ENCODE measurements at places on chromosomes 7 and 10.

- DNase-seq = no peak
These were observed 42.6 kb downstream of the SHH start for GRCh38 chr7:155769701-155770100.

GRCh38 chr10:117674201-117674600 lies 131.7 kb downstream of the EMX2 start:
- no peak for DNase-seq

DNA sequence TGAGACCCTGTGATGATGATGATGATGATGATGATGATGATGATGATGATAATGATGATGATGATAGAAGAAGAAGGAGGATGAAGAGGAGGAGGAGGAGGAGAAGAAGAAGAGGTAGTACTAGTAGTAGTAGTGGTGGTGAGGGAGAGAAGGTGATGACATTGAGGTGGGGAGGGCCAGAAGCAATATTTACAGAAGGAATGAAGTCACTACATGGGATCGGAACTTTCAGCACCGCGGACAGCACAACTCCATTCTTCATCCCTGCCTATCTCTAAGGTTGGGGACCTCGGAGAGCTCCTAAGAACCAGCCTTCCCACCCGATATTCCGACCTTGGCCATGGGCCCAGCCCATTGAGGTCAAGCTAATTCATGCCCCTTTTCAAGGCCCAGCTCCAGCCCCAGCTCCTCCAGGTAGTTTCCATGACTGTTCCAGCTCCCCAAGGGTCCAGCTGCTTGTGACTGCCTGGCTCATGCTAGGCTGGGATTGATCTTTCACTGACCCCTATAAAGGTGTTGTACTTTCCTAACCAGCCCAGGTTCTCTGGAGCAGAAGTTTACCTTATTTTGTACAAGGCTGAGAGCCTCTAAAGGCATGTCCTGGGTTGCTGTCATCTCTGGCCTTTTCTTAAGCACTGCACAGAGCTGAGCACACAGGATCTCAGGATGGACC lies 10.3 kb downstream of the CRHR2 start:
- peak; percentile 85 for DNase-seq

DNA sequence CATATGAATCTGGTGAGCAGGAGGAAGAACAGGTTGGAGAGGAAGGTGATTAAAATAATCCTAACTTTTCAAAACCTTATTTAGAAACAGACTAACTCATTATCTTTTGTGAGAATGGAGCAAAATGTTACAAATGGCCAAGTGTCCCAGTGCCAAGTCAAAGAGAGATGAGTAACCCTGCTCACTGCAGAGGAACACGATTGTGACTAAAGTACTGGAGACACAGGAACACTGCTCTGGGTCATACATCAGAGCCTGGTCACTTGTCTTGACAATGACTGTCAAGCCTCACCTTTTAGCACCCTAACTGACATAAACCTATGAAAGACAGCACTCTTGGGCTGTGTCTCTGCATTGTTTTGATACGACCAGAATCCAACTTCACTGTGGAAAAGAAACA lies 108.8 kb downstream of the SGMS1 start:
- DNase-seq = no peak

GRCh38 chr10:107807836-107808235 lies 643.3 kb upstream of the SORCS1 start:
- DNase-seq = no peak

DNA sequence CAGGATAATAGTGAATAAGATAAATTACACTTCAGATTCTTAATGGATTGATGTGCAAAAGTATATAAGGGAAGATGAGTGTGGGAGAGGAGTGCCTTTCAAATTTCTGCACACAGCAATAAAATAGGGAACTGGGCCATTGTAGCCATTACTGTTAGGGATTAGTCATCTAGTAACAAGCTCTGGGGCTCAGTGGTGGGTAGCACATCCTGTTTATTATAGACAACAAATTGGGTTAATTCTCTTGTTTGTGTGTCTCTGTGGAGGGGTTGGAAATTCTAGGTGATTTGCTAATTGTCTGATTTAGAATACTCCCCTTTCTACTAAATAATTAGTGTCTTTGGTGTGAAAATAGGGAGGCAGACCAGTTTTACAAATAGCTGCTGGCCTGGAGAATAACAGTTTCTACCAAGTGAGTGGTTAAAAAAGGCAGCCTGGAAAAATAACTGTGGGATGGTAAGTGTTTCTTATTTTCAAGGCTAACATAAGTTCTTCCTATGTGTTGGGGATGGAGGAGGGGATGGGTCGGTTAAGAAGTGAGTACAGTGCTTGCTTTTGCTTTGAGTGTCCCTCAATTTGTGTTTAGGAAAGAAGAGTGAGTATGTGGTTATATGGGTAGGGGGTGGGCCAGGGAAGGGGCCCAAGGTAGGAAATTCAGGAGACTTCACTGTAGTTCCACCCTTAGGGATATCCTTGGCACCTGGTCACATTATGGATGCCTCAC lies 43.3 kb upstream of the TMEM248 start:
- DNase-seq = no peak

DNA sequence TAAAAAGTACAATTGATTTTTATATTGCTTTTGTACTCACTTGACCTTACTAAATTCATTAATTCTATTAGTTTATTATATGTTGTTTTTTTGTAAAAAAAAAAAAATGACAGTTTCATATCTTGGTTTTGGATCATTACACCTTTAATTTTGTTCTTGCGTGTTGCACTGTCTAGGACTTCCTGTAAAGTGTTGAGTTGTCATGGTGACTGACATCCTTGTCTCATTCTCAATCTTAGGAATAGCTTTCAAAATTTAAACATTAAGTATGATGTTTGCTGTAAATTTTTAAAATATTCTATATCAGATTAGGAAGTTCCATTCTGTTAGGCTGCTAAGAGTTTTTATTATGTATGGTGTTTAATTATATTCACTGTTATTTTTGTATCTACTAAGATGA lies 139.1 kb downstream of the ARHGAP12 start:
- DNase-seq = no peak

DNA sequence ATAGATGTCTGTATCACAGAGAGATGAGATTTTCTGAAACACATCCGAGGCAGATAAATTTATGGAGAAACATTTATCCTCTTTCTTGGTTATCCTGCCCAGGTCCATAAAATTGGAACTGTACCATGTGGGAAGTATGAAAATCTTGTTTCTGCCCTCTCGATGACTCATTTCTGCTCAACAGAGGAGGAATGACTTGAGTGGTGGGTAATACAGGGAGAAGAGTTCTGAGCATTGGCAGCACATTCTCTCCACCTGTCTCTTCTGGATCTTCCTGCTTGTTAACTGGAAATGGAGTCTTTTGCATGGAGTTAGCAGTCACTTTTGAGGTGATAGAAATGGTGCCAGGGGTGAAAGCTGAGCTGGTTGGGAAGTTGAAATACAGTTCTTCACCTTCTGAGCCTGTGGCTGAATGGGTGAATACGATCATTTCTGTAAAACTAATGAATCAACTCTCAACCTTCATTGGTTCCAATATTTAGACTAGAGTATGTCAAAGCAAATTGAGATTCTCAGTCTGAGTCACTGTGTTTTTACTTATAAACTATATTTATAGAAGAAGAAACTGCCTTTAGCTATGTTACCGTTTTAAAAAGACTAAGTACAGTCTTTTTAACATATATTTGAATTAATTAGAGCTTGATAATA lies 945.5 kb downstream of the SORCS3 start:
- no peak for DNase-seq

GRCh38 chr7:42790196-42790595 lies 121.7 kb downstream of the C7orf25 start:
- DNase-seq = no peak

GRCh38 chr7:127710635-127711034 lies 58.6 kb downstream of the SND1 start:
- DNase-seq = no peak

DNA sequence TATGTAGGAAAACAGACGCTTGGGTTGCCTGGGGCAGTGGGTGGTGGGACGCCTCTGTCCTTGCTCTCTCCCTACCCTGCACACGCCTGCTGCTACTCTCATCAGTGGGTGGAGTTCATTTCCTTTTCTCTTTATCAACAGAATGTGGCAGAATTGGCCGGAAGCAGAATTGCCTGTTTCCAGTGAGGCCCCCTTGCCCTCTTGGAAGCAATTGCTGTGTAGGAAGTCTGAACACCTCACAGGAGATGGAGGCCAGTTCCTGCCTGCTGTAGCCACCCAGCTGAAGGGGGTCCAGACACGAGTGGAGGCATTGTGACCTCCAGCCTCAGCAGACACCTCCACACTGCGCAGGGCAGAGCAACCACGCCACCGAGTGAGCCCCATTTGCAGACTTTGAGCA lies 331.6 kb upstream of the ZNF32 start:
- DNase-seq = no peak

DNA sequence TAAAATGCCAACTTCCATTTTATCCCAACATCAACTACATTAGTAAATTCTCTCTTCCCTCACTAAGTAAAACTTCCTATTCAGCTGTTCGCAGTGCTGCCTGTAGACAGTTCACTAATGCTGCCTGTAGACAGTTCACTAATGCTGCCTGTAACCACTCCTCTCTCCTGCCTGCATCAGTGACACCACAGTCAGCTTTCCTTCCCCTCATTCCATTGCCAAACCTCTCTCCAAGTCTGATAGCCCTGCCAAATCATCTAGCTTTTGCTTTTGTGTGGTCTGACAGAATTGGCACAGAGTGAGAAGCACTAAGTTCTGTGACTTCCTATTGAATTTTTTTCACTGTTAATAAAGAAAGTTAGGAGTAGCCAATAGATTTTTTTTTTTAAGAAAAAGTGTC lies 43.0 kb upstream of the MACC1 start:
- no peak for DNase-seq

Data from HuH-7 (cell line).